ENCODE measurements at places on chromosomes 16 and 17.

DNA sequence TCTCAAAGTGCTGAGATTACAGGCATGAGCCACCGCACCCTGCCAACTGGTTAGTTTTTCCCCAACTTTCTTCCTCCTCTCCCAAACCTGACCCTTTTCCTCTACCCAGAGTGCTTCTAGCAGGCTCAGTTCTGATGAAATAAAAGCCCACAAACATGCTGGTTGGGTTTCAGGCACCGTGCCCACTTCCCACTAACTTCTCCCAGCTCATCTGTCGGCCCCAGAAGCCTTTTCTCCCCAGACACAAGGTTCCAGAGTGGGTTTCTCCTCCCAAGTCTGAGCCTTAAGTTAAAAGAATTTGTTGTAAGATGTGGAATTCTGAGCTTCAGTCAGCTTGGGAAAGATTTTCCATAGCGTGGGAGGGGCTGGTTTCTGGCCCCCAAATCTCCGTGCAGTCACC, 11.5 kb upstream of the SCN4A start:
- no peak for DNase-seq

DNA sequence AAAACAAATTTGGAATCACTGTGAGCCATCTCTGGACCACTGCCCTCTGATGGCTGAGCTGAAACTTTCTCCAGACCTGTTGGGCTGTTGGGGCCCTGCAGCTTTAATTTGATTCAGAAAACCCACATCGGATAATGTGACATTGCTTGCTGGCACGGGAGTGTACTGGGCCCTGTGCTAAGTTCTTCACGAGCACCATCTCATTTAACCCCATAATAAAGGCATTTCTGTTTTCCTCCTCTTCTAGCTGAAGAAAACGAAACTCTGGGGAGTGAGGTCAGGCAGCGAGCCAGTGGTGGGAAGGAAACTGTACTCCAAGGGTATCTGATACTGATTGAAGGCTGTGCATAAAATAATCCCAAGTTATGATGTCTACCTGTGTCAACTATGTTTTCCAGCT, 34.5 kb upstream of the TNRC6A start:
- DNase-seq, result no peak

DNA sequence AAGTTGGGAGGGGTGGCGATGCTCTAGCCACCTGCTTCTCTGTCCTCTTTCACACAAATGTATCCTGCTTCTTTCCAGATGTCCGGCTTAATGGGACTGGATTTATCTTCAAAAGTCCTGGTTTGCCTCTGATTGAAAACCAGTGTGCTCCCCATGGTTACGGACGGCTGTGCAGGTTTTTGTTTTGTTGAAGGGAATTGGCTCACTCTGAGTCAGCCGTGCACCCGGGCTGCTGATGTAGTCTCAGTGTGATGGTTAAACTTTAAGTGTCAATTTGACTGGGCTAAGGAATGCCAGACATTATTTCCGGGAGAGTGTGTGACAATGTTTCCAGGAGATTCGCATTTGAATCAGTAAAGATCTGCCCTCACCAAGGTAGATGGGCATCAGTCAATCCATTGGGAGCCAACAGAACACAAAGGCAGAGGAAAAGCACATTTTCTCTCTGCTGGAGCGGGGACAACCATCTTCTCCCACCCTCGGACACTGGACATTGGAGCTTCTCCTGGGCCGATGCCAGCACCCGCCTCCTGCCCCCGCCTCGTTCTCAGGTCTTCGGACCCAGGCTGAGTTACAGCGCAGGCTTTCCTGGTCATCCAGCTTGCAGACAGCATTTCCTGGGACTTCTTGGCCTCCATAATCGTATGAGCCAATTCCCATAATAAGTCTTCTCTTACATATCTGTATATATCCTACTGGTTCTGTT, 126.9 kb upstream of the TNRC6C start:
- no peak for DNase-seq

- DNase-seq, result no peak
These were observed 19.3 kb downstream of the IGFBP4 start for GRCh38 chr17:40462343-40463121.

- no peak for DNase-seq
These were observed 239.8 kb downstream of the CHD9NB start for GRCh38 chr16:52812678-52813556.

- no peak for DNase-seq
These were observed 1.8 kb downstream of the GGNBP2 start for GRCh38 chr17:36546418-36547093.

GRCh38 chr16:10137341-10137740, 44.9 kb downstream of the GRIN2A start:
- DNase-seq, result no peak

GRCh38 chr17:63989622-63990345, 8.4 kb upstream of the PRR29 start:
- no peak for DNase-seq

DNA sequence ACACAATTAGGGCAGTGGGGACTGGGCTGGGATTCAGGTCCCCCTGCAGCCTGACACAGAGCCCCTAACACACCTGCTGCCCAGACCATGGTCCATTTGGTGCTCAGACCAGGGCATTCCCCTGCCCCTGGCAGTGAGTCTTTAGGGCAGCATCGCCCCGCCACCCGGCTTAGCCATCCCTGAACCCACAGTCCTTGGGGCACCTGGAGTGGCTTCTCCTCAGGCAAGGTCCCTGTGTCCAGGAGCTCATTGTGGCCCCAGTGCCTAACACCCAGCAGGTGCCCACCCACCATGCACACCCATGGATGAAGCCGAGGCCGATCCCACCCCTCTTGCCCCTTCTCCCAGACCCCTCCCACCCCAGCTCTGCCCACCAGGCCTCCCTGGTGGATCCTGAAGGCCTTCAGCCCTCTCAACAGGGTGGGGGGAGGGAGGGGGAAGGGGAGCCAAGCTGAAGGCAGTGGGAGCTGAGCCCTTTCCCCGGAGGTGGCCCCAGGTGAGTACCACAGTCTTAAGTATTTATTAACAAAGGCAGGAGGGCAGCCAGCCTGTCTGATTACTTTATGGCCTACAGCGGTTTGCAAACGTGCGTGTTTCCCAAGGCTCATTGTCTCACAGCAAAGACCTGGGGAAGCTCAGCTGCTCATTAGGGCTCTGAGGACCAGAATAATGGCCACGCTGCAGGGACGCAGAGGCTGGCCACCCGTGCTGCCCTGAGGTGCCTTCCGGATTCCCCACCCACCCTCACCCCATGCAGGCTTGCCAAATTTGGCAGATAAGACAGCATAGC, 38.5 kb downstream of the RBFOX3 start:
- DNase-seq, result no peak

DNA sequence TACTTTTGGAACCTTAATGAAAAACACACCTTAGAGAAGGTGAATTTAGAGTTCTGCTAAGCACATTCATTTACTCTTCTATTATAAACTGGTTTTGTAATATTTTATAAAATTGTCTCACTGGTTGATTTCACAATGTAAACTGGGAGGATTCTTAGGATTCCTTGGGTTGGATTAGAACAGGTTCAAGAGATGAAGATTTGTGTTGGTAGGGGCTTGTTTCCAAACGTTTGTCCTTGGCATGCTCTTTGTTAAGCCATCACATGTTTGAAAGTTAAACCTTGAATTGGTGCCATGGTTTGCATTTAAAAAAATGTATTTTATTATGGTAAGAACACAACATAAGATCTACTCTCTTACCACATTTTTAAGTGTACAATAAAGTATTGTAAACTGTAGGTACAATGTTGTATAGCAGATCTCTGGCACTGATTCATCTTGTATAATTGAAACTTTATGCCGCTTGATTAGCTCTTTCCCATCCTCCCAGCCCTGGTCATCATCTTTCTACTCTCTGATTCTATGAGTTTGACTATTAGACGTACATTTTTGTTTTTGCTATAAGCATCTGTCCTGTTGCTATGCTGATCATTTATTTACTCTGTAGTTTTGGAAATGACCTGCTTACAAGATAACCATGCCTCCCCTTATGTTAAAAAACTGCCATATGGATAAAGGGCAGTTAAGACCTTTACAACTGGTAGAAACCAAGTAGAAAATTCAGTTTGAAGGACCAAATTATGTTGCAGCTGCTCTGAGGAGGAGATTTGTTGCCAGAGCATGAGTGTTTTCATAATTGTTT, 9.6 kb downstream of the FTO start:
- DNase-seq, result no peak

DNA sequence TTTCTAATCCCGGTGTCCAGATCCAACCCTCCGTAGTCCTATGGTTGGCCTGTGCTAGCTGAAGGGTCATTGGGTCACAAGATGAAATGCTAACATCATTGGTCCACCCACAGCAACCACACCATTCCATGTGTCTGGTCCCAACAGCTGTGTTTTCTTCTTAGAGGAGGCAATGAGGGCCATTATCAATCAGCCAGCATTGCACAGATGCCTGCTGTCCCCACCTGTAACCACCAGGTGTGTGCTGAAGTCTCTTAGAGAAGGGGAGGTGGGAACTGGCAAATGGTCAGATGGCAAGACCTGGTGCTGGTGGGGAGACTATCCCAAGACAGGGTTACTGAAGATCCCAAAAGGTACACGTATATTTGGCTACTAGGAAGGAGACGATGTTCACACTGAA, 37.4 kb downstream of the HIC1 start:
- no peak for DNase-seq

DNA sequence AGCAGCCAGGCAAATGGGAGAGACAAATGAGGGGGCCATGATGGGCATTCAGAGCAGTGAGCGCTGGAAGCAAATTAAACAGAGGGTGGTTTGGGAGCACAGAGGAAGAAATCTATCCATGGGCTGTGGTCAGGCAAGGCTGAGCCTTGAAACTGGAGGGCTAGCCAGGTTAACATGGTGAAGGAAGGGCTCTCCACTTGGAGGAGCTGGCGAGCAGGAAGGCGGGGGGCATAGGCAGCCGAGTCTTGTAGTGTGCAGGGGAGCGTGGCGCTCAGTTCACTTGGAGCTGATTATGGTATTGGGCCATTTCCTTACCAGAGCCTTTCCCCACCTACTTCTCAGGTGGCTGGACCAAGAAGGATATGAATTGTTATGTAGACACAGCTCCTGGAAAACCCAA, 189.7 kb downstream of the SNX29 start:
- no peak for DNase-seq

DNA sequence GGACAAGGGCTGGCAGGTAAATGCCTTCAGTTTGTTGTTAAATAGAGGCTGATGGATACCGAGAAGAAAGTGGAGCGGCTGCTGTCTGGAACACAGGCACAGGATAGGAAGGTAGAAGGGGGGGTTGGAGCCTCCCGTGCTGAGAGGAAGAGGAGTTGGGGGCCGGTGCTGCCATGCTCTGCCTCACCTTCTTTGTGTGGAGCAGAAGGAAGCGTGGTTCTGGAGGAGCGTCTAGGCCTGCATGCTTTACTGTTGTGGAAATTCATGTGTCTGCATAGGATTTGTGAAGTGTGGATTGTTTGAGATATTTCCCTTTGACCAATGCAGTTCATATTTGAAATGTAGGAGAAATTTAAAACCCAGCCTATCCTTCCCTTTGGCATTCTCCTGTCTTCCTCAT, 52.3 kb downstream of the FOXK2 start:
- DNase-seq, result no peak

DNA sequence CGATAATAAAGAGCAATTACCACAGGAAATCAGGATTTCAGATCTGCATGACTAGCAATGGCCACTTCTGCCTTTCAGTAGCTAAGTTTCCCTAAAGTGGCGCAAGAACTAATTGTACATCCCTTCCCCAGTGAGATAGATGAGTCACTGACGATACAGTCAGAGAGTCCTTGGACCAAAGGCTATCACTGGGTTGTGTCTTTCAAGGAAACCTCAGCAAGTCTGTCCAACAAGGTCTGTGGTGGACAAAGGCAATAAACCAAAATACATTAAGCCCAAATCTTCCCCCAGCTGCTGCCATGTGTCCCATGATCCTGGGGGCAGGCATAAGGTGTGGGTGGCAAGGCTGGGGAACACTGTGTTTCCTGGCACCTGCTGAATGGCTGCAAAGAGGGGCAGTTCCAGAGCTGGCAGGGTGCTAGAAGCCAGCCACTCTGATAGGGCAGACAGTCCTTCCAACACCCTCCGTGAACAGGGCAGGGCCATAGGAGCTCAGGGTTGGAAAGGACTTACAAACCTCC, 20.5 kb upstream of the MTMR4 start:
- no peak for DNase-seq

DNA sequence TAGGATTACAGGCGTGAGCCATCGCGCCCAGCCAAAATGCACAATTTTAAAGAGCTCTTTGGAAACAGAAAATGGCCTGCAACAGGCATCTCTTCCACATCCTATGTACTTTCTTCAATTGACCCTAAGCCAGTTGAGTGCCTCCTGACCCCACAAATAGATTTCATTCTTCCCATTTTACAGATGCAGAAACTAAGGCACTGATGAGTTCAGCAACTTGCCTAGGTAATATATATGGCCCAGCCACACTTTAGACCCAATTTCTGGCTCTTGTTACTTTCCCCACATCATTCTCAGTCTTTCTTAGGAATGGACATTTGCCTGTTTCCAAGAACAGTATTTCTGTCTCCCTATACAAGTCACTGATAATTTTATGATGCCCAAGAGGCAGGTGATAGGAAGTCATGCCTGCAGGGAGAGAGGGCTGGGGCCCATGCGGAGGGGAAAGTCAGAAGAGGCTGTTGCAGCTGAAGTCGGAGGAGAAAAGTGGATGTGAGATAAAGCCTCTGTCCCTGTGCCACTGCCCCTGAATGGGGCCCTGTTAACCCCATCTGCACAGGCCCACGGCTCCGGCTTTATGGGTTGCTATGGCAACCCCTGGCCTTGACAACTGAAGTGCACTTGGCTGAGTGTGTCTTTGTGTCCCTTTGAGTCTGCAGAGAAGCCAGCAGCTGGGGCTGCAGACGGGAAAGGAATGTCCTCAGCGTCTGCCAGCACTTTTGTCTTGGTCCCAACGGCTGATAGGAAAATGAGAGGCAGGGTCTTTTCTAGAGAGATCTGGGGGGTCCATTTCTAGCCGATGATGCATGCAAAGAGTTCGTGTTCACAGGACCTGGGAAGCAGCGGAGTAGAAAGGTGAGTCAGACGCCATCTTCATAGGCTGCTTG, 45.9 kb downstream of the ABAT start:
- no peak for DNase-seq

DNA sequence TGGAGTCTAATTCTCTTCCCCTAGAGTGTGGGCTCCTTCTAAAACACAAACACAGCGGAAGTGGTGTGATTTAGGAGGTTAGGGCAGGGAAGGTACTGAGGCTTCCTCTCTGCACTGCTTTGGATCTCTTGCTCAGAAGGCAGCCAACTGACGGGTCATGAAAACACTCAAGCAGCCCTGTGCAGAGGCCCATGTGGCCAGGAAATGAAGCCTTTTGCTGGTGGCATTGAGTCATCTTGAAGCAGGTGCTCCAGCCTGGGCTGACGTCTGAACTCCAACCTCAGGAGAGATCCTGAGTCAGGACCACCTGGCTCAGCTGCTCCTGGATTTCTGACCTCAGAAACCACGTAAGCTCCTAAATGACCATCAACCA, 72.9 kb downstream of the MRM1 start:
- no peak for DNase-seq
